ENCODE measurements at places on chromosomes 4 and X. TPM values are rescaled to one million over a fixed set of nuclear protein-coding genes. Genes with fewer than 3 reads are reported as not detected.

GRCh38 chr4:80219301-80220025 is 22.2 kb downstream of the PRDM8 start:
- DNase-seq = no peak

DNA sequence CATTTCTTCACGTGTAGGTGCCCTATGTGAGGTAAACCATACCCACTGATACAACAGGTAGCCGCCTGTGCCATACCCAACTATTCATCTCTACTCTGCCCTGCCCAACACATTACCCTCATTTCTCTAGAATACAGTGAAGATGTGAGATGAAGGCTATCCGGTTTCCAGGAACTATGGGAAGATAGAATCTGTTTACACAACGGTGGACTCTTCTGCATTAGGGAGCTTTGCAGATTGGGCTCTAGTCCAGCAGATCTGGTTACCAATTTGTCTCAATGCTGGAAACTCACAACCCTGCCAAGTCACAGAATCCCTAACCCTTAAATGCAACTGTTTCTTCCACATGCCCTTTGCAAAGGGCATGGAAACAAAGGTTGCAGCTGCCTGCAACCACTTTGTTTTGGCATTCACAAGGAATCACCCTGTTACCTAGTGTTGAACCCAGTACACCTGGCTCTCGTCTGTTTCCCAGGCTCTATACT is 6.4 kb upstream of the SLAIN2 start:
- no peak for DNase-seq

GRCh38 chr4:167930166-167930565 is 162.2 kb upstream of the ANXA10 start:
- no peak for DNase-seq

DNA sequence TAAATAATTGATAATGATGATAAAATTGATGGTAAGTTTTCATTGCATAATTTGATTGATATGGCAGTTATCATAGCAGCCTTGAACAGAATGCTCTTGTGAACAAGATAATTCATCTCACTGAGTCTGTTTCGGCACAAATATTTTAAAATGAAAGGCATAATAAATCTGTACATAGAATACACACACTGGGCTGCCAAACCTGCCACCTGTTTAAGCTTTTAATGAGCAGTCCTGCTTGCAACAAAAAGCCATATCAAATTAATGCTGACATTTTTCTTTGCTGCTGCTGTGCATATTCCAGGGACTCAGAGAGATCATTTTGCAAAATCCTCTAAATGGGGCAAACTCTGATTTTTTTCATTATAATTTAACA is 201.1 kb downstream of the ARHGAP24 start:
- DNase-seq = no peak

- peak; percentile 16 for DNase-seq
Observed at GRCh38 chrX:87338510-87338909, 179.1 kb upstream of the KLHL4 start.

Gene MXRA5
- total RNA-seq = 0.44 TPM

Gene F8A2
- total RNA-seq = not detected

DNA sequence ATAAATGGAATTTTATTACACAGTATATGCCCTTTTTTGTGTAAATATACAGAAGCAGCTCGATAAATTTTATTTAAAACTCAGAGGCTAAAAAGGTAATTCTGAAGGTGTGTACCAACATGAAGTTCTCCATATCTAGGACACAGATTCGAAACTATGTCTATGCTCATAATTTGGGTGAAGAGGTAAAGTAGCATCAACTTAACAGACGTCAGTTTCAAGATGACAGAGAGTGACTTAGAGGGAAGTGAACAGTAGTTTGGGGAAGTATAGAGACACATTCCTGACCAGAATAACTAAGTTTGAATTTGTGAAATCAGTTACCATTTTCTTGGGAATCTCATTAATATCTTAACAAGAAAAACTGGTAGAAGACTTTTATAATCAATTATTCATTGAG is 2493.3 kb downstream of the ARAP2 start:
- DNase-seq = no peak

DNA sequence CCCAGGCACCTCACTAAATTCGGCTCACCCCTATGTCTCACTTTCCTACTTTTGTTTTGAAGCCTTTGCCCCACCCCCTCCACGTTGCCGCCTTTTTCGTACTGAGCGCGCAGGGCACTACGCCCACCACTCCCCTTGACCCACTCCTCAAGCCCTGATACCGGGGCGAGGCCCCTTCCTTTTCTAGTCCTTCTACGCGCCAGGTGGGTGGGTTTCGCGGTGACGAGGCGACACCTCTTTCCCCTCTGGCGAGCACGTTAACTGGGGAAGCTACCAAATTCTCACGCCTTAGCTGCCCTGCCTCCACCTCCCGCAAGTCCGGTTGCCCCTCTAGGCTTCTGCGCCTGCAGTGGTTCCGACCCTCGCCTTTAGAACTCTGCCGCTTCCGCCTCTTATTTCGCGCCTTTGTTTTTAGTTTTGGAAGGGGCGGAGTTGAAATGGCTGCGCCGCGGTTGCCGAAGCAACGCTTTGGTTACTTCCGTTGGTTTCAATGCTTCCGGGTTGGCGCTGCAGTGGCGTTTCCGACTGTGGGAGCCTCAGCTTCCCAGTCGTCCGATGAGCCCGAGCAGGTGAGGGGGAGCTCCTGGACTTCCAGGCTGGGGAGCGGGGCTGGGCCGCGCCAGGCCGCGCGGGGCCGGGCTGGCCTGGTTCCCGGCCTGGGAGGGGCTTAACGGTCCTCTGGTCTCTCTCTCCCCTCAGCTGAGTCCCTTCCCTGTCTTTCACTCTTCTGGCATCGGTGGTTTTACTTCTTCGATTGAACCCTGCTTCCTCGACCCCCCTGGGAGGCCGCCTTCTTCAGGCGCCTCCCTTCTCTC is at the start of gene SLC25A14:
Gene SLC25A14 (plus strand): TSS at position 512 of the 815 bp plus-strand sequence. CDS start 360 bp downstream, outside the sequence.
- no peak for DNase-seq

- DNase-seq = peak; percentile 50
Observed at GRCh38 chr4:73311428-73311827, 52.8 kb upstream of the ANKRD17 start.

Gene SOX3
- not detected for total RNA-seq

DNA sequence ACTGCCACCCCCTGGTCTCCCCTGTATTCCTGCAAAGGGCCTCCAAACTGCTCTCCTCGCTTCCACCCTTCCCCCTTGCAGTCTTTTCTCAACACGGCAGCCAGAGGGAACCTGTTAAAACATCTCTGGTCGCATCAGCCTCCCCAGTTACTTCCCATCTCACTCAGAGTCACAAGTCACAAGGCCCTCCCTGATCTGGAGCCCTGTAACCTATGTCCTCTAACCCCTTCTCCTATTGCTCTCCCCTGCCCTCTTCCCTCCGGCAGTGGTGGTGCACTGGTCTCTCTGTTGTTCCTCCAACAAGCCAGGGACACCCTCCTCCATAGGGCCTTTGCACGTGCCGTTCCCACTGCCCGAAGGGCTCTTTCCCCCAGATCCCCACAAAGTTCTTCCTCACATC is 73.2 kb downstream of the SH3KBP1 start:
- no peak for DNase-seq

- no peak for DNase-seq
Observed at GRCh38 chr4:4422856-4423499, 36.1 kb downstream of the NSG1 start.
